Body of pancreas (tissue), 4 donors: ENCODE measurements at places on chromosomes 6 and 20.
A peak's percentile ranks its signal among the peaks of the same experiment; 100 is the strongest.

DNA sequence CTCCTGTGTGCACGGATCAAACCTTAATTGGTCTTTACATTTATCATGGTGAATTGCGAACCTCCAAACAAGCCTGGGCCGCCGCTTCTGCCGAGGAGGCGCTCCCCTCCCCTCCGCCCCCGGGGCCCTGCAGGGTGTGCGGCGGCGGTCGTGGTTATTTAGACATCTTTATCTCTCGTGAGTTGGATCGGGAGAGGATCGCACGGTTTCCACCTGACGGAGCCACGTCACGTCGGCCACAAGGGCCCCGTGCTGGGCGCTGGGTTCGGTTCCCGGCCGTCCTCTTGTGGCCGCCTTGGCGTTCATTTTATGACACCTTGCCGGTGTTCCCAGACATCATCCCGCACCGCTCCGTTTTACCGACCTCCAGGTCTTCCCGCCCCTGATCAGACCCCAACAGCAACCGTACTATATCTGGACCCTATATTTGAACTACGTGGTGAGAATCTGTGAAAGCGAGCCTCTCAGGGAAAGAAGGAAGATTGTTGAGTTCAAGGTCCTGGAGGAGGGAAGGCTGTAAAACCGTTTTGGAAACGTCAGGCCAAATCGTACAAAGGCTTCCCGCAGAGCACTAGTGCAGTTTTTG lies 1.3 kb upstream of the CNR1 start:
- no peak for DNase-seq

- no peak for DNase-seq
Measured at GRCh38 chr6:134477991-134478635, 160.2 kb upstream of the SGK1 start.

- no peak for DNase-seq
Measured at GRCh38 chr6:69220375-69220774, 576.4 kb downstream of the LMBRD1 start.

GRCh38 chr6:144462058-144462457 lies 176.9 kb downstream of the UTRN start:
- DNase-seq, result no peak

- no peak for DNase-seq
Measured at GRCh38 chr6:31609519-31610406, 5.3 kb upstream of the AIF1 start.

- DNase-seq, result no peak
Measured at GRCh38 chr6:6515691-6516607, 72.6 kb upstream of the LY86 start.

- DNase-seq, result no peak
Measured at GRCh38 chr20:50309764-50310672, 119.4 kb downstream of the CEBPB start.

DNA sequence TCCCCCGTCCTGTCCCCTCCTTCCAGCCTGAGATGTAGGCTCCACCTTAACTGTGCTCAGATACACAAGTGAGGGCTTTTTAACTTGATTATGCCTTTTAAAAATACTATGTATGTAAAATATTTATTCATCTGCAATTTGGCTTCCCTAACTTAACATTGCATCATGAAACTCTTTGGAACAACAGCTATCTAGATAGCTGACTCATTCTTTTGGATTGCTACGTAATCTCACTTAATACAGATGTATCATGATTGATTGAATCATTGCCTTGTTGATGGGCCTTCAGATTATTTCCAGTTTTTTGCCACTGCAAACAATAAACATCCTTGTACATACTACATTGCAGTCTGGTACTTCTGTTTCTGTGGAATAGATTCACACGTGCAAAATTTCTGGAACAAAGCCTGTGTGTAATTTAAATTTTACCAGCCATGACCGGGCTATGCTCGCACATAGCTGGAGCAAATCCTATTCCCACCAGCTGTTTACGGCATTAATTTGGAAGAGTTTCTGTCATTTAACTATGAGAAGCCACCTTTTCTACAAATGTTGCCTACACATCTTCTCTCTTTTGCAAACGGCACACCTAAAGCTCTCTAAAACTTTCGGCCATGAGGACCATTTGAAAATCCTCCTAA lies 6.5 kb downstream of the PRND start:
- DNase-seq, result no peak

GRCh38 chr6:51466427-51466826 lies 621.0 kb downstream of the PKHD1 start:
- no peak for DNase-seq

GRCh38 chr6:69796073-69796641 lies 653 bp downstream of the LMBRD1 start:
- peak; percentile 76 for DNase-seq

- no peak for DNase-seq
Measured at GRCh38 chr20:58555078-58555765, 40.0 kb upstream of the APCDD1L start.

GRCh38 chr6:90365565-90366219 lies 69.0 kb upstream of the BACH2 start:
- no peak for DNase-seq

GRCh38 chr20:37295001-37295400 lies 5.5 kb downstream of the MANBAL start:
- no peak for DNase-seq

- no peak for DNase-seq
Measured at GRCh38 chr6:39657355-39658135, 67.7 kb downstream of the KIF6 start.
